Stimulated activated CD4-positive, alpha-beta T cell treated with anti-CD3 and anti-CD28 coated beads, TNF-alpha, amount 100 ng/mL, for 48 hours (primary cell): ENCODE measurements at places on chromosomes 6 and 20.

GRCh38 chr6:15114061-15114460 lies 131.8 kb upstream of the JARID2 start:
- no peak for DNase-seq

- no peak for DNase-seq
These were observed 69.1 kb upstream of the PRSS16 start for GRCh38 chr6:27178407-27178730.

GRCh38 chr6:168319279-168320111 lies at the start of gene DACT2:
TSS of gene DACT2 (minus strand) at chr6:168319777. CDS start at chr6:168319633, 144 bp downstream.
- no peak for DNase-seq

- DNase-seq = no peak
These were observed 30.0 kb upstream of the TMEM14A start for GRCh38 chr6:52640916-52641315.

DNA sequence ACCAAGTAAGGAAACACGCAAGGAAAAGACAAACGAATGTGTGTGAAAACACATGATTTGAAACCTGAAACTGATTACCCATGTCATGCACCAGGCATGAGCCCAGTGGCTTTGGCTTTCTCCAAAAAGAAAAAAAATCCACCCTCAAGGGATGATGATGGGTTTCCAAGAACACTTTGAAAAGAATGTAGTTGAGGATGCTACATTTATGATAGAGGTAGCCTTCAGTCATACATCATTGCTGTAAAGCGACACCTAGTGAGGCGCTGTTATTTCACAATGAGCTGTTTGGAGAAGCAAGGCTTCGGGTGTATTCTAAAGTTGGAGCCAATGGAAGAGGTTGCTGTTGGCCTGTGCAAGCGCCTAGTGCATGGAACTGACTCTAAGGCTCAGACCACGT lies 124.9 kb downstream of the SCML4 start:
- no peak for DNase-seq

GRCh38 chr6:169145496-169145895 lies 108.2 kb downstream of the THBS2 start:
- DNase-seq = no peak

GRCh38 chr6:34015586-34015985 lies 130.3 kb downstream of the GRM4 start:
- DNase-seq = no peak

DNA sequence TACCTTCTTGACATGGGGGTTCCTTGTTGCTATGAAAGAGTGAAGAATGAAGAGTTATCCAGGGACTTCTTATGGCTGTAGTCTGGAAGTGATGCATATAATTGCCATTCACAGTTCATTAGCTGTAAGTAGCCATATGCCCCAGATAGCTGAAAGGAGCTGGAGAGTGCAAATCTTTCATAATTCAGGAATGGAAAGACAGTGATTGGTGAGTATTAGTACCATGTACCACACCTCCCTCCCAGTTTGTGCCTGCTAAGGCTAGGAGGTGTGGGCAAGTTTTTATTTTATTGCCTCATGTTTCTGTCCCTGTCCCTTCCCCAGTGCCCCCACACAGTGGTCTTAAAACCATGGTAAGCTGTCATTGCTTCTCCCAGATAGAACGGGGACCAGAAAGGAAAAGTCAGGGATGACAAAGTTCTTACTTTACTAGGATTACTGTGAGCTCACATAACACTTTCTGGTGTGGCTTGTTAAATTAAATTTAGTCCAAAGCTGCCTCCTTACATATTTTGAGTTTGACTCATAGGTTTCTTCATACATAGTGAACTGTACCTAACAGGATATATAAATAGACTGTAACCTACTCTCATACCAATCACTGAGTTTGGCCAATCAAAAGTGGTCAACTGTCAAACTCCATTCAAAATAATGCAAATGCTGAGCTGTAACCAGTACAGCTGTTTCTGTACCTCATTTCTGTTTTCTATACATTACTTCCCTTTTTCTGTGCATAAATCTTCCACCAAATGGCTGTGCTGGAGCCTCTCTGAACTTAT lies 119.4 kb downstream of the RFPL4B start:
- DNase-seq = no peak

GRCh38 chr20:10521068-10521831 lies 86.1 kb downstream of the SLX4IP start:
- no peak for DNase-seq

GRCh38 chr6:50791900-50792508 lies 26.7 kb upstream of the TFAP2B start:
- DNase-seq = no peak

DNA sequence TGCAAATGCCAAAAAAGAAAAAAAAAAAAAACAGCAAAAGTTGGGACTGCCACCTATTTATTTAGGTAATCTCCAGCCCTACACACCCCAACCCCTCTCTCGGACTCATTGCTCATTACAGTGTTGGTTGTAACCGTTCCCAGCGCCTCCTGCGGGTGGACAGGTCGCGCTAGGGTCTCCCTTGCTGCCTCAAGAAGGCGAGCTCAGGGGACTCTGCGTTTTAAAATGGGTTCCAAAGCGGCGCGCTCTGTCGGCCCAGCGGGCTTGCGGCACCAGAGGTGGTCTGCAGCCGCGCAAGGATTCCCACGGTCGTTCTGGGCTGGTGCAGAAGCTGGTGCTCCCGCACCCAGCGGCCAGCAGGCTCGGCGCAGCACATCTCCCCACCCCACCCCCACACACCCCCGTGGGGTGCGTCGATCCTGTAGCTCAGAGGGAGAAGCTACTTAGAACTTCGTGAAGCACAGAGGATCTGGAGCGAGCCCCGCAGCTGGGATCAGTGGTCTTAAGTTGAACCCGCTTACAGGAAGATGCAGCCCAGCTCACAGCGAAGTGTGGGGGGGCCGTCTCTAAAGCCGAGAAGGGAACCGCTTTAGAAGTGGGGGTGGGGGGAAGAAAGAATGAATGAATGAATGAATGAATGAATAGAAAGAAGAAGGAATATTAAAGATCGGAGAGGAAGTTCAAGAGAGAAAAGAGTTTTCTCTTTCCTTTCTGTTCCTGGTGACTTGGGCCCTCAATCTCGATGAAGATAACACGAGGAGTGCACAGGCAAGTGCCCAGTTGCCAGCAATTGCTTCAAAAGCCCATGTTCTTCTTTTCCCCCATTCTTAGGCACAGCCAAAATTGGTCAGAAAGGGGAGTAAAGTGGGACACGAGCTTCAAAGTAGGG lies 780 bp downstream of the TFAP2A start:
- no peak for DNase-seq

- DNase-seq = no peak
These were observed 75.8 kb upstream of the IYD start for GRCh38 chr6:150293019-150293418.

GRCh38 chr6:1507251-1507650 lies 102.5 kb upstream of the FOXC1 start:
- no peak for DNase-seq

DNA sequence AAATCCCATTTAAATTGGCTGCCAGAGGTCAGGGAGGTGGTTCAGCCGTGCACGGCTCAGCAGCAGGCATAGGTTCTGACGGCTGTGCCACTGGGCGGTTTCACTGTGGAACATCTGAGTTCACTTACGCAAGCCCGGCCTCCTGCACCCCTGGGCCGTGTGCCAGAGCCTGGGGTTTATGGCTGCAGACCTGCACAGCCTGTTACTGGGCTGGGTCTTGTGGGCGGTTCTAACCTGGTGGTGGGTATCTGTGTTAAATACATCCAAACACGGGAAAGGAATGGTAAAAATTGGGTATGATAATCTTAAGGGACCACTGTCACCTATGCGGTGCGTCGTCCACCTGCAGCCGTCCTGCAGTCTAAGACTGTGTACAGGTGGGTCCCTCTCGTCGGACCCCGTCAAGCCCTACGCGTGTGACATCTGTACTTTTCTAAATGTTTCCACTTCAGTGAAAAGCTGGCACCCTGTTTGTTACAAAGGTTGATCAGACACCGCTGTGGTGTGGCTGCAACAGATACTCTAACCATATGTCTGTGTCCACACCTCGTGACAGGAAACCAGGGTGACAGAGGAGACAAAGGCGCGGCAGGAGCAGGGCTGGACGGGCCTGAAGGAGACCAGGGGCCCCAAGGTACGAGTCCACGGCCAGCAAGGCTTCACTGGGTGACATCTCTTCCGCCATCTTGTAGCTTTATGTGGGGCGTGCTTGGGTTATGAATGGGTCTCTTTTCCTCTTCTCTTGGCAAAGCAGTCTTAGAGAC lies 21.5 kb downstream of the COL9A3 start:
- no peak for DNase-seq

DNA sequence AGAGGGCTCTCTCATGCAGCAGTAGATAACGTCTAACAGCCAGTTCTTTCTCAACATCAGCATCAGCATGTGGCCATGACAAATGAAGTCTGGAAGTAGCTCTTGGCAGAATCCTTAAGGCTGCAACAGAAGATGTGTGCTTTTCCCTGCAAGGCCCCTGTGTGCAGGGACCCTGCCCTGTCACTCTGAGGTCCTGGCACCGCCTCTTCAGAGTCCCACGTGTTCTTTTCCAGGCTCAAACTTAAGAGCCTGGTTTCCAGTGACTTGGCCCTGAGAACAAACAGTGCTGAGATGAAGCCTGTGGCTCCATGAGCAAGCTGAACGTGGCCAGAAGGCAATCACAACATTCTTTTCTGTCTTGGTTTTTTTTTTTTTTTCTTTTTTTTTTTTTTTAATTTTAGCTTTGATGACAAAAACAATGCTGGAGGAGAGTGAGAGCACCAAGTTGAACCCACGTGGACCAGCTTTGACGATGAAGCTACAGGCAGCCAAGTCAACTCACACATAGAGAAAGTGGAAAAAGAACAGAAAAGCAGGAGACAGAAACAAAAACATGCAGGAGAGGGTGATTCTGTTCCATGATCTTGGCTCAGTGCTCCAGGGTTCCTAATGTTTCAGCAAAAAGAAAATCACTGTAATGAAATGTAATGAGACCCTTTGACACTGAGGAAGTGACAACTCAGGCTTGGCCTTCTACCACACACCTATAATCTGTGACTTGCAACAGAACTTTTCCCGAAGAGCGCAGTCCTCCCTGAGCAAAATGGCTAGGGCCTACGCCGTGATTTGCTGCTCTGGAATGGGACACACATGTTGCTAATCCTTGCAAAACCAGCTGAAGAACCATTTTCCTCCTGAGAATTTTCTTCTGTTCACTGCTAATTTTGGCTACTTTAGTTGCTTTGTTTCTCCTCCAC lies 86.1 kb downstream of the FOXC1 start:
- DNase-seq = no peak

- no peak for DNase-seq
These were observed 34.7 kb upstream of the SCP2D1 start for GRCh38 chr20:18778690-18779392.

- no peak for DNase-seq
These were observed 634 bp downstream of the AHI1 start for GRCh38 chr6:135496800-135497411.

GRCh38 chr20:43832096-43832816 lies 82.4 kb upstream of the TOX2 start:
- no peak for DNase-seq

DNA sequence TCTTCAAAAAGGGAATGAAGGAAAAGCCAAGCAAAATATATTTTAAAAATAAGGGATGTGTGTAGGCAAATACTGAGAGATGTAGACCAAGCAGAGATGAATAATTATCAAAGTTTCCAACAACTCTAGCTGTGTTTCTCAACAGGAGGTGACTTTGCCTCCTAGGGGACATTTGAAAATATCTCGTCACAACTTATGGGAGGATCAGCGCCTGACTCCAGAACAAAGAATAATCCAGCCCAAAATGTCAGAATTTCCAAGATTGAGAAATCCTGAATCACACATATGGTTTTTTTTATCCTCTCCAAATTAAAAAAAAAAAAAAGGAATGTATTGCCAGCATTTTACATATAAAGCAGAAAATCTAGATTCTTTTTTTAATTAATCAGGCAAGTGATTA lies 241.2 kb upstream of the ZFP64 start:
- no peak for DNase-seq

- no peak for DNase-seq
These were observed 13.0 kb downstream of the GFOD1 start for GRCh38 chr6:13474360-13474759.

DNA sequence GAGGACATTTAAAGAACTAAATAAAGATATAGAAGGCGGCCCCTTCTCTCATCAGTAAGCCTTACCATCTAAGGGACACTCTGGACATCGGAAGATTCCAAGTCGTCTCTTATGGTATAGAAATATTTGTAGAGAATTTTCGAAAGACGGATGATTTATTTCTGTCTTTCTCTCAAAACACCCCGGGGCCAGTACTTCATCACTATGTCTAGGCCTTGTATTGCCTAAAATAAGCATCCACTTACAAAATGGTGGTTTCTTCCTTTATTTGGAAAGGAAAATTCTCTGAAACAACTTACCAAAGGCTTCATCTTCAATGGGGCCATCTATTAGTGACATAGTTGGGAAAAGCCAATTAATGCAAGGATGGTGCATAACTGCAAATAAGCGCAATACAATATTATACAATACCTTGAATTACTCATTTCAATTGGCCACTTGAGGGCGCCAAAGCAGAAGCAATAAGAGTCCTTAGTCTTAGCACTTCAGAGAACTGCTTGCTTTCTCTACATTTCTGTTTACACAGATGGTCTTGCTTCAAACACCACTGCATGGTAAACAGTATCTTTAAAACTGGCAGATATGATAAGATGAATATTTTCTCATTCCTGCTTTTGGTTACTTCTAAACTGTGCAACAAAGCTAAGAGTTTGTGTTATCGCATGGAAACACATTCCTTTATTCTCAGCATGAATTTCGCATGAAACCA lies 113.2 kb downstream of the VIP start:
- peak; percentile 8 for DNase-seq

- no peak for DNase-seq
These were observed 441.4 kb upstream of the SULF2 start for GRCh38 chr20:48226642-48227041.

DNA sequence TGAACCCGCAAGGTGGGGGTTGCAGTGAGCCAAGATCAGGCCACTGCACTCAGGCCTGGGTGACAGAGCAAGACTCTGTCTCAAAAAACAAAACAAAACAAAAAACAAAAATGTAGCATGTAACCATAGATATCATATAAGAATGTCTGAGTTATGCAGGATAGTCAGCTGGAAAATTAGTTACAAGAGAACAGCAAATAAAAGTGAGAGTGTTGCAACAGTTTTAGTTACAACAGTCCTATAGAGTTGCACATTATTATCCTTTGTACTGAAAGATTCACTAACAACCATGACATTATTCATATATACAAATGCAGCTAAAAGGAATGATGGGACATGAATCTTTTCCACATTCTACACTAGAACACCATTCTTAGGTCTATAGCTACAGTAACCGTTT lies 16.4 kb downstream of the RNF24 start:
- no peak for DNase-seq

DNA sequence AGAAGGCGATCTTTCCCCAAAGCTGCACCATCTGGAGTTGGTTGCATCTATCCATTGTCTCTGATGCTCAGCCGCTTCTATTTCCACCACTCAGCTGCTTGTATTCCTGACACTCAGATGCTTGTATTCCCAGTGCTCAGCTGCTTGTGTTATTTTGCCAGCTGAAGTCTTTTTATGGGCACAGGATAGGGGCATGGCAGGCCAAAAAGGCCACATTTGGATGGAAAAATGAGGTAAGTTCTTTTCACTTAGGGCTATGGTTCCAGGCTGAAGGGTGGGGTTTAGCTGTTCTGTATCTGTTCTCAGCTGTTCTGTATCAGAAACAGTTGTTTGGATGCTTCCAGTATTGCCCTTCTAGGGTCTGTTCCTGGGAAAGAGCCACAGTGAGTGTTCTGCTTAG lies 944.9 kb downstream of the QKI start:
- no peak for DNase-seq

GRCh38 chr6:169695131-169695530 lies 6.7 kb downstream of the WDR27 start:
- DNase-seq = no peak

GRCh38 chr20:44586289-44586911 lies 4.0 kb downstream of the PKIG start:
- no peak for DNase-seq

GRCh38 chr6:28522594-28523240 lies 3.0 kb upstream of the GPX5 start:
- DNase-seq = no peak
